ENCODE measurements at places on chromosomes 12 and 14.

GRCh38 chr14:69684461-69685217 is 73.2 kb downstream of the SUSD6 start:
- no peak for DNase-seq

DNA sequence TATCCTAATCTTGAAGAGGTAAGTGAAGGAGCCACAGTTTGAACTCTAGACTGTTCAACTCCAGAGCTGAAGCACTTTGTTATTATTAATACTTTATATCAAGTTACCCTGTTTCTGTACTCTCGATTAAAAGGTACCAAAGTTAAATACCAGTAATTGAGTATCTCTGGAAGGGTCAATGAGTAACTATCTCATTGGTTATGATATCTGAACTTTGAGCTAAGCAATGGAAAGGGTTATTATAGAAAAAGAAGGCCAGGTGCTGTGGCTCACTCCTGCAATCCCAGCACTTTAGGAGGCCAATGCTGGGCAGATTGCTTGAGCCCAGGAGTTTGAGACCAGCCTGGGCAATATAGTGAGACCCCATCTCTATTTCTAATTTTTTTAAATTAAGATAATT is 9.9 kb downstream of the TMEM19 start:
- no peak for DNase-seq

GRCh38 chr14:68653804-68654203 is 139.1 kb downstream of the ZFP36L1 start:
- DNase-seq, result peak; percentile 22

- DNase-seq, result no peak
Observed at GRCh38 chr12:88876857-88877256, 296.6 kb upstream of the KITLG start.

DNA sequence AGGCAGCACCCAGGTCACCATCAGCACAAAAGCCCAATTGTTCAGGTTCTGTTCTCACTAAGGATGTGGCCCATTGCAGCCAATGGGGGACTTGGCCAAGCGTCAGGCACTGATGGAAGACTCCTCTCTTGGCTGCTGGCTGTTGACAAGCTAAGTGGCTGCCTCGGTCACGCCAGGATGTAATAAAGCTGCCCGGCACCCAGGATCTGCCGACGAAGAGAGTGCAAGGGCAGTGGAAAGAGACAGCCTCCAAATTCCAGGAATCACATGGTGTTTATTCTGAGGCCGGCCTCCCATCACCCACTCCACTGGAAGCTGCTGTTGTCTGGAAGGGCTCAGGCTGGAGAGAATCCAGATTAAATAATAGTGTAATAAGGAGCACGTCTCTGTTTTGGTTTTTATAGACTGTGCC is 451.8 kb upstream of the TBX3 start:
- no peak for DNase-seq

DNA sequence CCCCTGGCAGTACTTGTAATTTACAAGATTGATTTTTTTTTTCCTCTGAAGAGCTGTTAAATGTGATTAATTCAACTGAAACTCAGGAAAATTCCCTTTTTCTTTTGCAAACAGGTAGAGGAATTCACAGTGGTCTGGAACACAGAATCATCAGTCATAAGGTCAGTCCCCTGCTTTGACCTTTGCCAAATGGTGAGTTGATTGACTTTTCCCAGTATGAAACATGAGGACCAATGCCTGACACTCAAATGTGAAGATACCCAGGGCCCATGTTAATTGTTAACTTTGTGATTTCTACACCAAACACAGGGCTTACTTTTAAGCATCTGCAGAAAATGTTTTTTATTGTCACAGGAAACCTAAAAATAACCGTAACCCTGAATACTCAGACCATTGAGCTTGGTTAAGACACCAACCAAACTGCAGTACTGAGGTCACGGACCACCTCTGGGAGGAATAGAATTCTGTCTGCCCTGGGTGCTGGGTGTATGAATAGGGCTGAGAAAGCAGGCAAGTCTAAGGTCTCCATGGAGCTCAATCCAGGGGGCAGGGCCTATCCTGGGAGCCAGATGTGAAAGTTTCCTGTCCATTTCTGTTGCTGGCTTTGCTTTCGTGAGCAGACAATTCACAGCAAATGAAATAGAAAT is 192.4 kb downstream of the TMX1 start:
- DNase-seq, result no peak

- no peak for DNase-seq
Observed at GRCh38 chr12:79834712-79835376, 100.1 kb downstream of the PPP1R12A start.

- DNase-seq, result no peak
Observed at GRCh38 chr12:106224355-106224706, 23.5 kb downstream of the CKAP4 start.

DNA sequence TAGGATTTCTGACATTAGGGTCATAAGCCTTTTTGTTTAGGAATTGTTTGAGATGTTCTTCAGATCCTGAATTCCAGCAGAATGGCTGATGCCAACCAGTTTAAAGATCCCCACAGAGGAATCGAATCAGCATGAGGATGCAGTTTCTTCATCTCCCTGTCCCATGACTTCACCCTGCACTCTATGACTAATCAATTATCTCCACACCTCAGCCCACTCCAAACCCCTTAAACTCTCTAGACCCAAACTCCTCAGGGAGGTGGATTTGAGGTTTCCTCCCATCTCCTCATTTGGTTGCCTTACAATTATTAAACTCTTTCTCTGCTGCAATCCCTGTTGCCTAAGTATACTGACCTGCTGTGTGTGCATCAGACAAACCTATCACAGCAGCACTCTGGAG is 86.5 kb upstream of the CRY1 start:
- DNase-seq, result no peak

- DNase-seq, result peak; percentile 81
Observed at GRCh38 chr12:120713861-120714482, 3.7 kb downstream of the UNC119B start.

- DNase-seq, result no peak
Observed at GRCh38 chr14:40447017-40447416, 1014.8 kb upstream of the FBXO33 start.

GRCh38 chr12:29171421-29172258 is 22.6 kb downstream of the FAR2 start:
- DNase-seq, result no peak

DNA sequence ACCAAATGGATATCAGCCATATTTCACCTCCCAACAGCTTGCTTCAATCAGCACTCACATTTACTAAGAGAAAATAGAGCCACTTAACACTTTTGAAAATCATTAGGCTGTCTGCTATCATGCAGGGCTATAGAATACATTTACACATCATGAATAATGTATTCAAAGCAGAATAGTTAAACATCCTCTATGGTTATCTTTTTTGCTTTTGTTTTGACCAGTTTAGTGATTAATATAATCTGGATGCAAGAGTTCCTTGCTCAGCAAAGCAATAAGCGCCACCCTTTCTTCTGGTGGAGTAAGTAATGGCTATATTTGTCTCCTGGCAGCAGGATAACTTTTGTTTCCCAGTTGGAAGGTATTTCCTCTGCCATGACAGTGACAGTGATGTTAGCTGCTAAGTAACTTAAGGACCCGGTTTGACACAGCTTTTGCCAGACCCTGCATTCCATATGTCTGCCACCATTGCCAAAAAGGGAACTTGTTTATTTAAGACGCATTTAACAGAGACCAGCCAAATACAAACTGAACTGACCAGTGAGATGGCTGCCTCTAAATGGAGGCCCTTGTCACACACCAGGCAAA is 70.3 kb upstream of the NR2C1 start:
- no peak for DNase-seq

- DNase-seq, result no peak
Observed at GRCh38 chr12:84412226-84412625, 500.4 kb downstream of the SLC6A15 start.

DNA sequence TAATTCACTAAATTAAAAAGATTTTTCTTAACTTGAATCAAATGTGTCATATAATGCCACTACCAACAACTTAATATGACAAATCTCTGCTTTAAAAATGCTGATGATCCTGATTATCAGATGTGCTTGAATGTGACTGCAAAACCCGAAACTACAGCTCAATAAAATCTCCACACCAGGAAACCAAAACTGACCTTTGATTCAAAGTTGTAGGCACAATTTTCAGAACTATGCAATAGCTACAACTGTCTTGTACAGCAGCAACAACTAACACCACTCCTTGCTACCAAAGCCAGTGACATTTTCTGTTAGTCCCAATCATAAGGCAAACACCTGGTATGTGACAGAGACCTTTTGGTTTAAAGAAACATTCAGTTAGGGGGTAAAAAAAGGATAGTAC is 147.3 kb downstream of the CEP83 start:
- no peak for DNase-seq

DNA sequence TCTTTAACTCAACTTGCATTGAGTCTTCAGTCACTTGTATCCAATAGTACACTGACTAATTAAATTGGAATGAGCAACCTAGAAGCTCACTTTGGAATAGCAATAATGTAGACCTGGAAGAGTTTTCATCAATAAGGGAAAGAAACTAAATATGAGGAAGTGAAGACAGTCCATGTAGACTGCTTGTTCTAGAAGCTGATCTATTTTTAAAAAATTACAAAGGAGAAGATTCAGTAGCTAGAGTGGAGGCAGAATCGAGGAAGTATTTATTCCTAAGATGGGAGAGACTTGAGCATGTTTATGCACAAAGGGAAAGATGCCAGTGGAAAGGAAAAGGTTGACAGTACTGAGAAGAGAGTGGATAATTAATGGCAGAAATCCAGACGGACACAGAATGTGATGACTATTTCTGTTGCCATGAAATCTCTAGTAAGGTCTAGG is 156.3 kb upstream of the PDE3A start:
- DNase-seq, result no peak

GRCh38 chr14:69680297-69680696 is 68.9 kb downstream of the SUSD6 start:
- no peak for DNase-seq

DNA sequence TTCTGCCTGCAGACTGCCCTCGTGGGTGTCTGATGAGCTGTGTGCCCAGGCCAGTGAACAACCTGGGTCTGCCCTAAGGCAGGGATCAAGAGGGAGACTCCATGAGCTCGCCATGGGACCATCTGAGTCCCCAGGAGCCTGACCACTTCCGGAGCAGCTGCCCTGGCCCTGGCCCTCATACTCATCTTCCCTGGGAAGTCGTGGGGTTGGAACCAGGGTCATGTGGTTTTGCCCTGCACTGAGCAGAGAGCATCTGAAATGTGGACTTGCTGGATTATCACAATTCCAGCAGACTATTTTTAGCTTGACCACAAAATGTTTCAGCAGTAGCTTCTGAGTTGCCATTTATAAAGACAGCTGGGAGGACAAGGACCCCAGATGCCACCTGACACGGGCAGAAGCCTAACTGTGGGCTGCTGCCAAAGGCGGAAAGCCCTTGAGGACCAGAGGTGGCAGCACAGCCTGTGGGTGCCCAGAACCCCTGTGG is 6.7 kb downstream of the BTBD6 start:
- DNase-seq, result no peak

GRCh38 chr14:72986857-72987256 is 40.0 kb downstream of the ZFYVE1 start:
- DNase-seq, result no peak

GRCh38 chr12:116697716-116698115 is 40.2 kb downstream of the SPRING1 start:
- peak; percentile 45 for DNase-seq

- no peak for DNase-seq
Observed at GRCh38 chr12:124484067-124484466, 83.3 kb downstream of the NCOR2 start.

DNA sequence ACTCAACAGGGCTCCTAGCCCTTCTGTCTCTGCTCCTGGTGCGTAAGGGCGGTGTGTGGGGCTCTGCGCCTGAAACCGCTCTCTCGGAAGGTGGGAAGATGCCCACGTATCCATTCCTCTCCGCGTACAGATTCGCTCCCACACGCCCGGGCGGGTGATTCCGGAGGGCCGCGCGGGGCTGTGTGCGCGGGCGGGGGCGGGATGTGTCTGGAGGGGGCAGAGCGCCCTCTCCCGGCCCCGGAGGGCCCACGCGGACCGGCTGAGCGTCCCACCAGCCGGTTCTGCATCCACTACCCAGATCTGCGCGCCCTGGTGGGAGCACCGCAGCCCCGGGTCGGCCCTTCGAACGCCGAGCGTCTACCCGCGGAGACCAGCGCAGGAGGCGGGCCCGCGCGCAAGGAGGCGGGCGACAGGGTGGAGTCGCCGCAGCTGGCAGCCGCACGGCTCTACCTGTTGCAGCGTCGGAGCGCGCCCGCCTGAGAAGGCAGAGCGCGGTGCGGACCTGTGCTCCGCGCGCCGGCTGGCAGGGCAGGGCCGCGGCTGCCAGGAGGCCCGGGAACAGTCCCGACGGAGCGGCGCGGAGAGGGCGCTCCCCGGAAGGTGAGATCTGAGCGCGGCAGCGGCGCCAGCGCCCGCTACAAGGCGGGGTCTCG is 1.4 kb upstream of the KCNK13 start:
- peak; percentile 85 for DNase-seq

Data from ecto neural progenitor cell (in vitro differentiated cells).